ENCODE measurements at places on chromosomes 2 and 18. TPM values are rescaled to one million over a fixed set of nuclear protein-coding genes. Genes with fewer than 3 reads are reported as not detected.

Gene FSIP2
- total RNA-seq = under 0.01 TPM

Gene ACVR1C
- not detected for total RNA-seq

Gene HES6
- 2.7 TPM for total RNA-seq

Gene WDR12
- 16.3 TPM for total RNA-seq

Gene PFN4
- 2.0 TPM for total RNA-seq

Measured in myometrial cell (primary cell).